ENCODE measurements at places on chromosomes 5 and 9.

DNA sequence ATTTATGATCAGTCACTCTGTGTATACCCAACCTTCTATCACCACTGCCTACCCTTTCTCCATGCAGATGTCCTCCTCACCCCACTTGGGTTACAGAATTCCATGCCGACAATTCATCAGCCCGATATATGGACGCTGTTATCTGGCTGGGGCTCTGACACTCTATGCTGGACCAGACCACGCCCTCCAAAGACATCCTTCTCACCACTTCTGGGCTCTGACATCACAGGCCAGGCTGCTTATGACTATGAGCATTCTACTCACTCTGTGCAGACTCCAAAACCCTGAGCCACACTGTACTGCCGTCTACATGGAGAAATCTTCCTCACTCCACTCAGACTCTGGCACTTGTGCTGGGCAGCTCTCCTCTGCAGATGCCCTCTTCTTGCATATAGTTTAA, 7.6 kb upstream of the AK3 start:
- no peak for DNase-seq

- no peak for DNase-seq
Observed at GRCh38 chr5:109823597-109823996, 133.9 kb downstream of the MAN2A1 start.

GRCh38 chr5:142296914-142297417, 27.9 kb downstream of the SPRY4 start:
- no peak for DNase-seq

- no peak for DNase-seq
Observed at GRCh38 chr9:29285818-29286217, 1712.5 kb upstream of the C9orf72 start.

DNA sequence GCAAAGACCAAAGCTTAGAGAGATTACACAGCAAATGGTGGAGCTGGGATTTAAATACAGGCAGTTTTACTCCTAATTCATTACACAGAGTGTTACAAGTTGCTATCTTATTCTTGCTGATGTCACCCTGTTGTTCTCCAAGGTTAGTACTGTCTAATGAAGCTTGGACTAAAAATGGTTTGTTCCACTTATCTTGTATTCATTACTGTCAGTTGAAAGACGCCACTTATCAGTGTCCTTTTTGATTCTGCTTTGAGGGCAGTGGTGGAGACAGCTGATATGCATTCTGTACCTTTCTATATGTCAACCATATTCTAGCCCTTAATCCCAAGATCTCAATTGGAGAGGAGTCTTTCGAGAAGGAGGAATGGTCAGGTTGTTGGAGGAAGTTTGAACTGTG, 14.0 kb upstream of the DENND4C start:
- DNase-seq: no peak
